Posterior cingulate gyrus (tissue), 11 donors: ENCODE measurements at places on chromosomes 5 and 9.

DNA sequence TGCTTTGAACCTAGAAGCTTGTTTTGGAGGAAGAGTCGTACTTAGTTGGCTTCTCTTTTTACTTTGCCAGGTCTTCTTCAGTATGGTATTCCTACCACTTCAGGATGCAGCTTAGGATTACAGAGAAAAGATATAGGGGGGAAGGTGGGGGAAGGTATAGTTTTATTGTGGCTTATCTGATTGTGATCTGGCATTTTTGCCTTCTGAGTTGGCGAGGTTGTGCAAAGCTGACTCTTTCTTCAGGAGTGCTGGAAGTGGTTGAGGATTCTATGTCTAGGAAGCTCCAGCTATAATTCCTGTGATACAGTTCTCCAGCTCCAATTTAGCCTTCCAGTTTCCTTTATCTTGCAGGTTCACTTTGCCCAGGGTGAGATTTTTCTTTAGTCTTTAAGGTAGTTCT, 7.0 kb downstream of the CDC42SE2 start:
- no peak for DNase-seq

DNA sequence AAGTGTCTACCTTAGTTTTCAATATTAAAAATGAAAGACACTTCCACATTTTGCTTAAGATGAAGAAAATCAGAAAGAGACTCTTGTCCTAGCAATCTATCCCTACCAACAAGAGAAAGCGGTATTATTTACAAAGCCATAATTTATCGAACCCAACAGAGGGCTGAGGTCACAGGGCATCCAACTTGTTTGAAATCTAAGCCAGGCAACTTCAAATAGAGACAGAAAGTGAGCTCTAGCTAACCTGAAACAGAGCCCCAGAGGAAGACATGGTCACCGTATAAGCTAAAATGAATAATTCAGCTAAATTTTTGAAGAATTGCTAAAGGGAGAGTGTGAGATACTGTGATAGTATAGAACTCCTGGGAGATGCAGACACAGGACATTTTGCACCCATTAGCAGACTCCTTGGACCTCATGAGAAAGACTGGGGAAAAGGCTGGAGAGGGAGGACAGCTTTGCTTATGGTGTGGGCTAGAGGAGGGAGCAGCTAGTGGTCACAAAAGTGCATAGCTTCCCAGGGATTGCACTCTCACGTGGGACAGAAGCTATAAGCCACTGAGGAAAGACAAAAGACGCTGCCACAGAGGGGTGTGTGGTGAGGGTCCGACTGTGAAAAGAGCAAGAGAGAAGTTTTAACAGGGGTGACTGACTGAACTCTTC, 624.2 kb upstream of the GRIN3A start:
- DNase-seq = no peak

GRCh38 chr5:3534997-3535396, 60.6 kb upstream of the IRX1 start:
- no peak for DNase-seq

DNA sequence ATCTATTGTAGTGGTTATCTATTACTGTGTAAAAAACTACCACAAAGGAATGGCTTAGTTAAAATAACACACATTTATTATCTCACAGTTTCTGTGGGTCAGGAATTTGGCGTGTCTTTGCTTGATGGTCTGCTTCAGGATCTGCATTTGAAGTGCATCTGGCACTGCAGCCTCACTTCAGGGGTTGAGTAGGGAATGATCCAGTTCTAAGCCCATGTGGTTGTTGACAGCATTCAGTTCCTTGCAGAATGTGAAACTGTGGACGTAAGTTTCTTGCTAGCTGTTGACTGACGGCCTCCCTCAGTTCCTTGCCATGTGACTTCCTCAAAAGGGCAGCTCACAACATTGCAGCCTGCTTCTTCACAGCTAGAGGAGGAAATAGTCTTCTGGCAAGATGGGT, 2.1 kb upstream of the OGN start:
- DNase-seq = no peak

GRCh38 chr9:113548221-113549041, 84.9 kb downstream of the RGS3 start:
- DNase-seq = peak; percentile 37

GRCh38 chr5:59955241-59955640, 61.7 kb upstream of the PDE4D start:
- DNase-seq = peak; percentile 22

- peak; percentile 52 for DNase-seq
These were observed 402.9 kb downstream of the CYLC2 start for GRCh38 chr9:103397868-103398600.
